ENCODE measurements at places on chromosomes 2 and 18. TPM values are rescaled to one million over a fixed set of nuclear protein-coding genes. Genes with fewer than 3 reads are reported as not detected.

Gene HOXD13
- not detected for total RNA-seq

Gene C2orf15
- not detected for total RNA-seq

Gene SLC9A4
- under 0.01 TPM for total RNA-seq

Gene PROM2
- total RNA-seq: 0.32 TPM

Gene GPAT2
- 1.9 TPM for total RNA-seq

Gene D2HGDH
- 18.0 TPM for total RNA-seq

Gene LOXHD1
- total RNA-seq: under 0.01 TPM

Gene TNFAIP6
- total RNA-seq: 13.2 TPM
